ENCODE measurements at places on chromosomes 5 and 9. TPM values are rescaled to one million over a fixed set of nuclear protein-coding genes. Genes with fewer than 3 reads are reported as not detected.

DOCK8 gene
- 0.80 TPM for total RNA-seq

TERT gene
- under 0.01 TPM for total RNA-seq

STOM gene
- 352 TPM for total RNA-seq

JAKMIP2 gene
- not detected for total RNA-seq

SH3RF2 gene
- total RNA-seq: 1.7 TPM

EIF4E1B gene
- total RNA-seq: not detected

TMEM174 gene
- not detected for total RNA-seq

SPATA31C1 gene
- not detected for total RNA-seq

FAM153A gene
- total RNA-seq: not detected

TLX3 gene
- not detected for total RNA-seq

TEK gene
- total RNA-seq: 101 TPM

Data from thoracic aorta endothelial cell (primary cell).